Fibroblast of skin of left biceps (primary cell): ENCODE measurements at places on chromosomes 4 and X.

GRCh38 chrX:123665197-123665596, 67.7 kb downstream of the THOC2 start:
- DNase-seq: no peak

DNA sequence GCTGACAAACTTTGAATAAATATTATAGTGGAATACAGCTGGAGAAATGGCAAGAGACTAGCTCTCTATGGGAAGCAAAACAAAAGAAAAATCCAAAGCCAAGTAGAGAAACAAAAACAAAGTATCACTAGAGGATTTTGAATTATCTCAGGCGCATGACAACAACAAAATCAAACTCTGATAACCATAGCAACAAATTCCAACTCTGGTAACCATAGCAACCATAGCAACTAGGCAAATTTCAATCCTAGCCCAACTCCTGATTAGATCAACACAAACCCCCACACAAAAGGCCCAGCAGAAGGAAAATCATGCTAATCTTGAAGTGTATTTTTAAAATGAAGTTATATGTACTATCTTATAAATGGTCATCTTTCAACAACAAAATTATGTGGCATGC, 98.4 kb upstream of the MAGEE2 start:
- DNase-seq: no peak

DNA sequence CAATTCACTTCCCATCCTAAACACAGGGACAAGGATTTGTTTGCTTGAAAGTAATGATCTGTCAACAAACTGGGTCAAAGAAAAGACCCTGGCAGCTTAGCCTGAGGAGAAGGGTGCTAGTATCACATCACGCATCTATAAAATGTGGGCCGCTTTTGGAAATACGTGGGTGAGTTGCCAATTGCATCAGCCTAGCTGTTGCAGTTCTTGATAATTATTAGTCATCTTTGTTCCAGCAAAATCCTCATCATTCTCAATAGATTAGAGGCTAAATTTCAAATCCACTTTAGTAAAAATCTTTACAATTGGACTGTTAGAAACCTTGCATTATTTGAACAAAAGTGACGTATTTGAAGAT, 33.6 kb upstream of the TAPT1 start:
- DNase-seq: peak; percentile 6

DNA sequence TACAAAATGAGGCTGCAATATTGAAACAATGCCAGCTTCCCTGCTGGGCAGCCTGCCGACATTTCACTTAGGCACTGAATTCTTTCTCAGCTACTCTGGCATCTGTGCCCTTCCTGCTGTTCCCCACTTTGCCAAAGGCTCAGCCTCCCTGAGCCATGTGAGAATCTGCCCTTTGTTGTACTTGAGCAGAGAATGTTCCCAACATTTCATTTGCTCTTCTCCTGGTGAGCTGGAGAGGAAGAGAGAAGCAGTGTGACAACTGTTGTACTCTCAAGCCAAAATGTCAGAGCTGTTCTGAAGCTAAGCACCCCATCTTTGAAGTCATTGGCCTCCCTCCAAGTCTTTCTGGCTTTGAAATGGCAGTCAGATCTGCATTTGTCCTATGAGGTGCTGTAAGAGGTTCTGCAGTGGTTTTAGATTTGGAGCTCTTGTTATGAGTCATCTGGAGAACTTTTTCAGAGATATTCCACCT, 32.5 kb downstream of the LANCL3 start:
- DNase-seq: no peak

DNA sequence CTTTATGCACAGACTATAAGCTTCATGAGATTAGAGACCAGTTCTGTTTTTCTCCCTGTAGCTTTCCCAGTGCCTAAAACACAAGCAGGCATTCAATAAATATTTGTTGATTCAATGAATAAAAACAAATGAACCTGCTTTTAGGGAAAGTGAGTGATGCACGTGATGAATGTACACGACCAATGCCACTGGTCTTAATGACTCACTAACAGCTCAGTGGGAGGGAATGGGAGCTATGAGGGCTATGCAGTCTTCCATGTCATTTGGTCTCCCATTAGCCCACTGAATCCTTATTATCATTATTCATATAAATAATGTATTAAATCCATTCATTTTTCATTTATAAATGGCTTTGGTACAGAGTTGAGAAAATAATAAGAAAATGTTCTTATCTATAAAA, 247.4 kb downstream of the FBXO8 start:
- no peak for DNase-seq

DNA sequence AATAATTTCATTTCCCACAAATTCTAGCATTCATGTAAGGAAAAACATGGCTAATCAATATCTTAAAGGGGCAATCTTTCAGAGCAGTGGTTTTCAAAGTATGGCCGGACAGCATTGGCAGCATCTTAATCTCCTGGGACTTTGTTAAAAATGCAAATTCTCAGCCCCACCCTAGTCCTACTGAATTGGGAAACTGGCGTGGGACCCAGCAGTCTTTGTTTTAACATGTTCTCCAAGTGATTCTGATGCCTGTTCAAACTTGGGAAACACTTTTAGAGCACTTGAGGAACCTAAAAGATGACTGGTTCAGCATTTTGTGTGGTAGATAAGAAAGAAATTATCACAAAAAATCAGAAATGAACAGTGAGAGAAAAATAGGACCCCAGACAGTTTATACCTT, 65.7 kb downstream of the ZFX start:
- no peak for DNase-seq

- DNase-seq: no peak
These were observed 111.6 kb downstream of the AFF2 start for GRCh38 chrX:148611993-148612392.

GRCh38 chr4:626201-627091, 1.1 kb downstream of the PDE6B start:
- DNase-seq: no peak

GRCh38 chr4:23614284-23614892, 275.5 kb downstream of the PPARGC1A start:
- DNase-seq: no peak

- DNase-seq: no peak
These were observed 218.6 kb downstream of the CHM start for GRCh38 chrX:85828771-85829170.

GRCh38 chrX:124518885-124519284, 172.5 kb downstream of the SH2D1A start:
- peak; percentile 24 for DNase-seq

- DNase-seq: no peak
These were observed 33.7 kb downstream of the FRMD7 start for GRCh38 chrX:132094164-132094563.

DNA sequence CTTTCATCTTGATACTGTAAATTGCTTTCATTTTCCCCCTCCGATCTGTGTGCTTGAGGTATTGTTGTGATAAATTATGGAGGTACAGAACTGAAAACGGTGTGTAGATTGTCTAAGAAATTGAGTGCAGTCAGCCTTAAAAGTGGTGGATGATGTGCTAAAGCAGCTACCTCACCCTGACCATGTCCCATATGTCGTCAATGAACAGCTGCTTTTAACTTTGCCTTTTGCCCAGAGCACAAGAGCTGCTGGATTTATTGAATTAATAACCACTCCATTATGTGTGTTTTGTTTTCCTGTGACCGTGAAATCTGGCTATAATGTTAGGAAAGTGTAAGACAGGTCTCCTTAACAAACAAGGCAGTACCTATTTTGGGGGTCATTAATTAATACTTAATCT, 581.9 kb upstream of the PITX2 start:
- no peak for DNase-seq

- no peak for DNase-seq
These were observed 27.7 kb upstream of the REST start for GRCh38 chr4:56879996-56880395.

- DNase-seq: peak; percentile 39
These were observed 24.7 kb downstream of the RAB33A start for GRCh38 chrX:130196466-130196865.

DNA sequence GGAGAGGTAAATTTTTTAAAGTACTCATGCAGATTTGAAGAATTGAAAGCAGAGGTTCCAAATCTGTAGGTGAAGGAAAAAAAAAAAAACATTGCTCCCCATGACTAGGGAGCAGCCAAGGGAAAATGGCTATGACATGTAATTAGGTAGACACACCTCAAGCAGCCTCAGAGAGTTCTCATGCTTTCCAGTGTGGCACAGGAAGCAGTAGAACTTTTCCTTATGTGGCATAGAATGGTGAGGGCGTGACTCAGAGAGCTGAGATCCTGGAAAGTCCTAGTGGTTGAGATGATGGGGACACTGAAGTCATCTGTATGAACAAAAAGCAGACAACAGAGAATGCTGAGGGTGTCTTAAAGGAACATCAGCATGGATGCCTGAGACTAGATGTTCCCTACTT, 148.6 kb upstream of the NWD2 start:
- DNase-seq: no peak

DNA sequence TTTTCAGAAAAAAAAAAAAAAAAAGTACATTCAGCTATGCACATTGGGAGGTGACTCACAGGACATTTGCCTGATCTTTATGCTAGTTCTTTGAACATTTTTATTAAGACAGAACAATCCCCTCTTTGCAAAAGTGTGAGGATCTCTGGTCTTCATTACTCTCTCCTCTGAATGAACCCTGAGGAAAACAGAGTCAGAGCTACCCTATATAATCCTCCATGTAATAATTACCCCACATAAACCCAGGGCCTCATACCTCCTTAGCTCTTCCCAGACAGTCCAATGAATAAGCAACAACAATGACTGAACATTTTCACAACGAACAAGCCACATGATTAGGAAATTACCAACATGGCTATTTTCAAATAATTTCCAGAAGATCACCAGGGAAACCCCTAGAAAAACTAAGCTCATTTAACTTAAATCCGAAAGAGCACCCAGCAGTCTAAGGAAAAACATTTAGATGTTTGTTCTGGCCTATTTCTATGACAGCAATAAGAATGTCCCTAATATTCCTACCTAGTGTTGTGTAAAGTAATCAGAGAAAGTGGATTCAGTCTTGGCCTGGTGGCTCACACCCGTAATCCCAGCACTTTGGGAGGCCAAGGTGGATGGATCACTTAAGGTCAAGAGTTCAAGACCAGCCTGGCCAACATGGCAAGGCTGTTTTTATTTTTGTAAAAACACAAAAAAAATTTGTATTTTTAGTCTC, 37.8 kb downstream of the TBC1D9 start:
- DNase-seq: peak; percentile 33

- DNase-seq: no peak
These were observed 82.9 kb downstream of the LAS1L start for GRCh38 chrX:65451663-65452062.

DNA sequence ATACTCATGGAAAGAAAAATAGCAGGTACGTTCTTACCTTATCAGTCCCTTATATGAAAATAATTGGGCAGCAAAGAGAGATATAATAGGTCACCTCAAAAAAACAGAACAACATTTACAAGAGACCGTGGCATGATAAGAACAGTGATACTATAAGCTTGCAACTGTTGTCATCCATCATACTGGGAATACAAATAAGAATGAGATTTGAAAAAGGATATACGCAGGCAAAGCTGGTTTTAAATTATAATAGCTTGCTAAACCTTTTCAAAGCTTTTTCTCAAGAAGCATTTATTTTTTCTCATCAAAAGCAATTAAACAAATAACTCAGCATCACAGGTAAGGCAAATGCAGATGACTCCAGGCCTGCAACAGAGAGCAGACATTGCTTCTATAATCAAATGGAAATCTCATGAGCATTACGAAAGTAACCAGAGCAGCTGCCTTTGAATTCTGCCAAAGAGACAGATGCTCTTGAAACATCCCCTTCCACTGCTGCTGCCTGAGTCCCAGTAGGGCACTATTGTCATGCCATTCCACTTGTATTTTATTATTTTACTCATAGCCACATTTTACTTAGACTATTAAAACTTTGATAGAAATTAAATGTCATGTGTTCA, 620.6 kb upstream of the GNPDA2 start:
- no peak for DNase-seq

DNA sequence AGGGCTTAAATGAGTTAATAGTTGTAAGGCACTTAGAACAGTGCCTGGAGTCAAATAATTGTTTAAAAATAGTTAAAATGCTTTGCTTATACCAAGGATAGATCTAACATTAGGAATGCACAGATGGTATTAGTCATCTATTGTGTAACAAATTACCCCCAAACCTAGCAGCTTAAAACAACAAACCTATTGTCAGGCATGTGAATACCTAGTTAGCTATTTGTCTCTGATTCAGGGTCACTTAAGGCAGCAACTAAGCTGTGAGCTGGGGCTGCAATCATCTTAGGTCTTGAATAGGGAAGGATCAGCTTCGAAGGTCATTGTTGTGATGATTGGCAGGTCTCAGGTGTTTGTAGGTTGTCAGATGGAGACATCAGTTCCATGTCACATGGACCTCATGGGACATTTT, 42.4 kb upstream of the AGA start:
- peak; percentile 80 for DNase-seq

- no peak for DNase-seq
These were observed 167.1 kb downstream of the DHX15 start for GRCh38 chr4:24417206-24417605.

GRCh38 chr4:8404791-8405515, 35.6 kb downstream of the ACOX3 start:
- DNase-seq: no peak

- DNase-seq: no peak
These were observed 85.9 kb upstream of the PAQR3 start for GRCh38 chr4:79025170-79025569.

DNA sequence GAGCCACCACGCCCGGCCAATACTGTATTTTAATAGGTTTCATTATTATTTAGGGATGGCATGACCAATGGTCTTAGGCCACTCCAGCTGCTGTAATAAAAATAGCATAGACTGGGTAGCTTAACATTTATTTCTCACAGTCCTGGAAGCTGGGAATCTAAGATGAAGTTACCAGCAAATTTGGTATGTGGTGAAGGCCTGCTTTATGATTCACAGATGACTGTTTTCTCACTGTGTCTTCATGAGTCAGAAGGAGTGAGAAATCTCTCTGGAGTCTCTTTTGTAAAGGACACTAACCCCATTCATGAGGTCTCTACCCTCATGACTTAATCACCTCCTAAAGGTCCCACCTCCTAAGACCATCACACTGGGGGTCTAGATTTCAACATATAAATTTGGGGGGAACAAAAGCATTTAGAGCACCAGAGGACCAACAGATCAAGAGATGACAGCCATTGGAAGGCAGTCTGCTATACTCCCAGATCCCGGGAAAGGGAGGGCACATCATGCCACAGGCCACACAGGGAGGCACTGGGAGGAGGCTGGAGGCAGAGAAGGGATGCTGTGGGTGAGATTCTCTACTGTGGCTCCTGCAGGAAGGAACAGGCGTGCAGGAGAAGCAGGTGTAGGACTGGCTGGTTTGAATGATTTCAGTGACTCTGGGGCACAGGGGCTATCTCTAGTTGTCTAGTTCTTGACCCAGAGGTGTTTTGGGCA, 335.8 kb upstream of the SFRP2 start:
- peak; percentile 68 for DNase-seq

DNA sequence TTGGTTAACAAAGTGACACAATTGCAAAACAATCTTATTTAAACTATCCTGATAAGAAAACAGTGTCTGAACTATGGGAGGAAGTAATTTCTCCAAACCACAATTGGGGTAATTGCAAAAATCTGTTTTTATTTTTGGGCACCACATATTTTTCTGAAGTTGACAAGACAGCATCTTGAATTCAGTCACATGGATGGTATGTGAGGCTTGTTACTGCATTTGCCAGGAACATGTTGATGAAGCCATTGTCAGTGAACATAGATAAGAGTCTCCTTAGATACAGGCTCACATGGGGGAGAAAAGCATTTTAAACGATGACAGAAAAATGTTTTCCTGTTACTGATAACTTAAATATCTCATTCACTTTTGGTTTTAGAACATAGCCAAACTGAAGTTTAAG, 5.5 kb upstream of the USP53 start:
- peak; percentile 52 for DNase-seq
